Stimulated activated CD4-positive, alpha-beta T cell treated with anti-CD3 and anti-CD28 coated beads, TNF-alpha, amount 100 ng/mL, for 24 hours (primary cell): ENCODE measurements at places on chromosomes 1 and 21.

- peak; percentile 16 for DNase-seq
Observed at GRCh38 chr21:34526618-34527290, 14.7 kb upstream of the KCNE1 start.

DNA sequence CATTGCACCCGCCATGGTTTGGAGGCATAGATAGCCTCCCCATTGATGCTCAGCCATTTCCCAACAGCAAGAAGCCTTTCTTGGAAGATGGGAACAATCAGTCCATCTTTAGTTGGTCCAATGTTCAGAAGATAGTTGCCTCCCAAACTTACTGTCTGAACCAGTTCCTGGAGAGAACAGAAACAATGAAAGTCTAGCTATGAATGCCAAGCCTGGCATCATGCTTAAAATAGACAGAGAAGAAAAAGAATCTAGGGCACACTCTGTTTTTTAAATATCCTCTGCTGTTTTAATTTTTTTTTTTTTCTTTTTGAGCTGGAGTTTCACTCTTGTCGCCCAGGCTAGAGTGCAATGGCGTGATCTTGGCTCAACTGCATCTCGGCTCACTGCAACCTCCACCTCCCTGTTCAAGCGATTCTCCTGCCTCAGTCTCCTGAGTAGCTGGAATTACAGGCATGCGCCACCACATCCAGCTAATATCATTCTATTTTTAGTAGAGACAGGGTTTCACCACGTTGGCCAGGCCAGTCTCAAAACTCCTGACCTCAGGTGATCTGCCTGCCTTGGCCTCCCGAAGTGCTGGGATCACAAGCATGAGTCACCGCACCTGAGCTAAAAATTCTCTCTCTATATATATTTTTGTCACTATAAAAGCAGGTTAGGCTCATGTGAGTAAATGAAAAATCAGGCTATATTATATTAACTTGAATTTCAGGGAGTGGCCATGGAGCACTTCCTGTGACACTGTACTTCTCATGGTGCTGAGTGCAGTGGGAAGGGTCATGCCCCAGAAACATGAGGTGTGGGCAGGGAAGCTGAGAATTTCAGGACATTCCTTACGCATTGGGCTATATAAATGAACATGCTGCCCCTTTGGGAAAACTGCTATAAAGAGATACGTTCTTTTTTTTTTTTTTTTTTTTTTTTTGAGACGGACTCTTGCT lies 19.1 kb downstream of the FUCA1 start:
- DNase-seq: no peak

DNA sequence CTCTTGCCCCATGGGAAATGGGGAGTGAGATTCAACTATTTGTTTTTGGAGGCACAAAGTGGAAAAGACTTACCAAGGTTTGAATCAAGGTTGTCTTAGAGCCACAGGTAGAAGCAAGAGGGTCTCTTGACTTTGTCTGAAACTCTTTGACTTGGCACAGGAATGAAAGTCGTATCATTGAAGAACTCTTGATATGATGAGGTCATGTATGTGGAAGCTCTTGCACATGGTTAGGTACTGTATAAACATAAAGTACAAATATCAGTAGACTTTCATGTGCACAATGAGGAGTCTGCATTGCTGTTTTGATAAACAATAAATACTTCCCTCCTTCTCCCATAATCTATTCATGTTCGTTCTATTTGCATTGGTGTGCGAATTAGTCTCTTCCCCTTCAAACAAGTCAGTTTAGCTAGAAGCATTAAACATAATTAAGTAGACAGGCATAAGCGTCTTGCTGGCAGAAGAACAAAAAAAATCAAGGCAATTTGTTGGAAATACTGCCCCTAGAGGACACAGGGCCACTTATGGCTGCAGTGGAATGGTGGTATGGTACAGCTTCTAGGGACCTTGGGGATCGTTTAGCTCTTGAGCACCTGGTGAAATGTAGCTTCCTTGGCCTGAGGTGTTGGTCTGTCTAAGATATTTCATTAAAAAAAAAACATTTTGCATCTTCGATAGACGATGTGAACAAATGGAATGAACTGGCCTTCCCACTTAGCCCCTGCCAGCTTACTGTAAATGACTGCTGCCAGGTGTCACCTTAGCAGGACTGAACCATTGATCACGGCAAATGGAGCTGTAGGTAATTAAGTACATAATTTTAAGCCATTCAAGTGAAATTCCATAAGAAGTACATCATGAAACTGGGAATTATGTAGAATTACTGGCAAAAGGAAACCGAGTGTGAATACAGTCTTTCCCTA lies 218.0 kb upstream of the GALNT2 start:
- DNase-seq: no peak

DNA sequence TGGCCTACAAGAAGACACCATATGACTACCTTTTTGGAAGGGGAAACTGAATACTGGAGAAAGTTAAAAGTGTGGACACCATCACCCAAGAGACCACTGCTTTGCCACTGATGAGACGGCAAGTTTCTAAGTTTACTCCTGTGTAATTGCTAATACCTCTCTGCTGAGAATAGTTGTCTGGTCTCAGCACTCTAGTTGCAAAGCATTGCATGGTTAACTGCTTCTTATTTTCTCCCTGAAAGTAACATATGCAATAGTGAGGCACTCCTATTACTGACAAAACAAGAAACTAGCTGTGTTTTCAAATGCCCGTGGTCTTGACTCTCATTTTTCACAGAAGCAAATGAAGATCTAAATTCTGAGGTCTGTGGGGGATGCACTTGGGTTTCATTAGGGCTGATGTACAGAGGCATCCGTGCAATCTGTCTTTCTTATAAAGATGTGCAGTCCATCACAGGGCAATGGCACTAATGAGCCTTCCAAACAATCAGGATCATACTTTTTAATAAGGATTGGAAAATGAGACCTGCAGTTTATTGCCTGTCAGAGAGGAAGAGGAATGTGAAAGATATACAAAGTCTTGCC lies 62.9 kb downstream of the IFI44 start:
- no peak for DNase-seq
